Activated CD4-positive, alpha-beta T cell treated with anti-CD3 and anti-CD28 coated beads, Interleukin-2, amount 50 U/mL, for 48 hours (primary cell): ENCODE measurements at places on chromosomes 7 and 10.

DNA sequence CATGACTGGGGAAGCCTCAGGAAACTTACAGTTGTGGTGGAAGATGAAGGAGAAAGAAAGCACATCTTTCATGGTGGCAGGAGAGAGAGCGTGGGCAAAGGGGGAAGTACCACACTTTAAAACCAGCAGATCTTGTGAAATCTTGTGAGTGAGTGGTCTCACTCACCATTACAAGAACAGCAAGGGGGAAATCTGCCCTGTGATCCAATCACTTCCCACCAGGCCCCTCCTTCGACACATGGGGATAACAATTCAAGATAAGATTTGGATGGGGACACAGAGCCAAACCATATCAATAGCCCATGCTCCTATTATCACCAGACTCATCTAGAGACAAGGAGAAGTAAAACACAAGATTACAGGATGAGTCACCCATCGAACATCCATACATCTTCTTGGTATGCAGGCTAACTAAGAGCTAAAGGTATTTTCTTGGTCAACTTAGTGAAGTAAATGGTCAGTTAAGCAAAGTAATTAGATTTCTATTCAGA is 55.3 kb upstream of the YAE1 start:
- no peak for DNase-seq

GRCh38 chr7:42704710-42705109 is 207.2 kb downstream of the C7orf25 start:
- no peak for DNase-seq

- DNase-seq, result peak; percentile 76
Measured at GRCh38 chr7:74656441-74656836, 1.1 kb upstream of the GTF2I start.

GRCh38 chr10:29925771-29926692 is 133.4 kb downstream of the JCAD start:
- no peak for DNase-seq

- DNase-seq, result no peak
Measured at GRCh38 chr7:46993396-46993795, 588.5 kb downstream of the TNS3 start.

- DNase-seq, result peak; percentile 69
Measured at GRCh38 chr10:22550732-22551131, 163.6 kb downstream of the PIP4K2A start.

- no peak for DNase-seq
Measured at GRCh38 chr10:126372396-126372795, 15.9 kb downstream of the ADAM12 start.

GRCh38 chr7:102424129-102424551 is 9.2 kb upstream of the ORAI2 start:
- no peak for DNase-seq

- no peak for DNase-seq
Measured at GRCh38 chr7:121456785-121457359, 60.8 kb upstream of the FAM3C start.

DNA sequence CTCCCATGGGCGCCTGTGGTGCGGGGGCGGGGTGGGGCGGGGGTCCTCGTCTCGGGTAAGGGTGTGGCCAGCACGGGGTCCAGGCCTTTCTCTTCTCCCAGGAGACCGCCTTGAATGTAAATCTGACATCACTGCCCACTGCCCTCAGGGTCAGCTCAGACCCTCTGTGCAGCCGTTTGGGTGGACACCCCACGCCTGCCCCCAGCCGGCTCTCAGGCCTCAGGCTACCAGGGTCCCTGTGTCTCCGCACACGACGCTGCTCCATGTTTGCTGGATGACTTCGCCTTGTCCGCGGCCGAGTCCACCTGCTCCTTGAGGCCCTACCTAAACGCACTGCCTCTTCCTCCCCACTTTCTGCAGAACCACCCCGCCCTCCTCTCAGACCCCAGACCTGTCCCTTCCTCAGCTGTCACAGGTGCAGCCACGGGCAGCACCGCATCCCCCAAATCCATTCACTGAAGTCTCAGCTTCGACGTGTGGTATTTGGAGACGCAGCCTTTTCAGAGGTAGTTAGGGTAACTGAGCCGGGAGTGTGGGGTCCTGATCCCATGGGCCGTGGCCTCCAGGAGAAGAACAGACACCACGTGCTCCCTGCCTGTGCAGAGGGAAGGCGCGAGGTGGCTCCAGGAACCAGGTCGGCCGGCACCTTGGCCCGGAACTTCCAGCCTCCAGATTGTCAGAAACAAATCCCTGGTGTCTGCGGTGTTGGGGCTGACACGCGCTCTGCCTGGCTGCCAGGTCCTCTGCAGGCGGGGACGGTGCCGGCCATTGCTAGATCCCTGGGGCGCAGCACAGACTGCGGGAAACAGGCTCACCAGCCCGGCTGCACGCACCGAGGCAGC is 97.4 kb upstream of the DIP2C start:
- DNase-seq, result no peak
